Fibroblast of lung (primary cell): ENCODE measurements at places on chromosomes 1 and 21. TPM values are rescaled to one million over a fixed set of nuclear protein-coding genes. Genes with fewer than 3 reads are reported as not detected.

- DNase-seq = no peak
Measured at GRCh38 chr1:37399830-37400464, 74.4 kb upstream of the ZC3H12A start.

- no peak for DNase-seq
Measured at GRCh38 chr21:39951183-39952101, 84.2 kb downstream of the PCP4 start.

The TMEM59 gene
- 217 and 431 TPM in 2 replicates for total RNA-seq

The KRTAP20-3 gene
- total RNA-seq = not detected in 2 replicates

The HES4 gene
- 1.5 and 2.0 TPM in 2 replicates for total RNA-seq
